ENCODE measurements at places on chromosomes 6 and 20.

DNA sequence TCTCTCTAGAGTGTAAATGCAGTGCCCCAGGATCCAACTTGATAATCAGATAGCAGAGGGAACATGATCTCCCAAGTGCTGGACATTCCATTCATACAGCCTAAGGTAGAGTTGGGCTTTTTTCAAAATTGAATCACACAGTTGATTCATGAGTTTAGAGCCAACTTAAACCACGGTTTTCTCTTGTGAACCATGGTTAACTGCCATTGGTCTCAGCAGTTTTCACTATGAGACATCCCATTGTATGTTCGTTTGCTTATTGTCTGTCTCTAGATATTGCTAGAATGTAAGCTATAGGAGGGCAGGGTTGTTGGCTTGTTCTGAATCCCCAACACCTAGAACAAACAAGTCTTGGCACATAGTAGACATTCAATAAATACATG lies 37.2 kb upstream of the TAF8 start:
- no peak for DNase-seq

DNA sequence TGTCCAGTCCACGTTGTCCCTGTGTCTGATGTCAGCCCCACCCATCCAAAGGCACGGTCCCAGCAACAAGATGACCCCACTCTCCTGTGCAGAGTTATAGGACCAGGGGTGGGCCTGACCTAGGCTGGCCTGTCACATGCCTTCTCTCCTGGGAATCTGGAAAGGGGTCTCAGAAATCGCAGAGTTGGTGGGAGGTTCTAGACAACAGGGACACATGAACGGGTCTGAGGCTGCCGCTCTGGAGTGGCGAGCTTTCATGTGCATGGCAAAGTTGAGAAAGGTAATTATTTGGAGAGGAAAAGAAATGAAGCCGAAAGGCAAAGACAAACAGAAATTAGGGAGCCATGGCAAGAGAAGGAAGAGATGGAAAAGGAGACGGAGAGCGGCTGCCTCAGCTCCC lies 29.5 kb downstream of the BFSP1 start:
- no peak for DNase-seq

GRCh38 chr20:60206259-60206658 lies 248.0 kb downstream of the CDH26 start:
- no peak for DNase-seq

GRCh38 chr20:2156666-2157624 lies 55.3 kb downstream of the STK35 start:
- no peak for DNase-seq

GRCh38 chr6:28371280-28371679 lies 21.5 kb downstream of the ZKSCAN3 start:
- no peak for DNase-seq

- DNase-seq, result no peak
Observed at GRCh38 chr6:333379-334002, 41.2 kb downstream of the DUSP22 start.

GRCh38 chr6:138182939-138183789 lies 21.4 kb downstream of the ARFGEF3 start:
- no peak for DNase-seq

GRCh38 chr6:159968295-159969203 lies at the start of gene IGF2R:
Gene IGF2R (plus strand): TSS chr6:159969082. CDS start chr6:159969247, 165 bp downstream.
- DNase-seq, result peak; percentile 91

- no peak for DNase-seq
Observed at GRCh38 chr6:139778688-139779087, 404.2 kb upstream of the CITED2 start.

DNA sequence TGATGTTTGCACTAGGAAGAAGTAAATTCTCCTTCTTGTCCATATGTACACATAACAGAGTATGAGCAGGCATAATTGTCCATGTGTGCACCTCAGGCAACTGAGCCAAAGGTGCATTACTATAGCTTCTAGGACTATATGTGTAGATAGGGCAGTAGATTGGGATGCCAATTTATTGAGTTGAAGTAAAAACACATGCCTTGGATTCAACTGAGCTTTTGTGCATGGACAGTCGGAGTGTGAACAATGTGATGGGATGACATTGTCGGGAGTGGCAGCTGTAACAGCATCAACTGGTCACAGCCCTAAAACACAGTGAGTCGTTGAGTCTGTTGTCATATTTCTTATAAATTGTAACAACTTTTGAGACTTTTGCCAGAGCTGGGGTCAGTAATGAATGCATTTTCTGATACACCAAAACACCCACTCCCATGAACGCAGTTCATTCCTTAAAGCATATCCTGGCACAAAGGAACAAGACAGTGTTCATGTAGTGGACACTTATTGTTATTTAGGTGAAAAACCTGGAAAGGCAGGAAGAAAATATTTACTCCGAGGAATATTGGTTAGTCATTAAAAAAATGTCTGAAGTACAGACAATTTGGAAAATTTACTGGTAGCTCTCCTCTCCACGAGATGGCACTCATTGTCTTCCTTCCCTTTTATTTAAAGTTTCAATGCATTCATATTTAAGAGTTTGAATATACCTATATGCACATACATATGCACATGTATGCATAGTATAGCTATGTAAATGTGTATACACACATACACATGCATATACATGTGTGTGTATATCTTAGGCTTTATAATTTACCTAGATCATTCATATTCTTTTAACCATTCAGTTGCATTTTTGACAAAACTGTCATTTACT lies 302.0 kb upstream of the STXBP5 start:
- no peak for DNase-seq

GRCh38 chr6:87756858-87757257 lies 54.8 kb upstream of the AKIRIN2 start:
- no peak for DNase-seq

DNA sequence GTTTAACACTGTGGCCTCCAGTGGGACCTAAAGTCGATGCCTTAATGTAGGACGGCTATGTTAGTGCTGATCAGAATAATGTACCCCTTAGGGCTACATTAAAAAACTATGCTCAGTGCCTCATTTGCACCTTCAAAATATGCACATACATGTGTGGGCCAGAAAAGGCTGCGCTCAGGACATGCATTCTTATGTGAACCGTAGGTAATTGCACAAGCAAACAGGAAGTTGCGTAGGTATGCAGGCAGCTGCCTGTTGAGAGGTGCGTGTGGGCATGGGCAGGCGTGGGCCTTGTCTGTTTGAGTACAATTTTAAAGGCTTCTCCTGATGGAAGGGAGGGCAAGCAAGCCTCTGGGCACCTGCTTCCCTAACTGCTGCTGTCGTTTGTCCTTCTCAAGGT lies 116.2 kb upstream of the JAG1 start:
- no peak for DNase-seq

DNA sequence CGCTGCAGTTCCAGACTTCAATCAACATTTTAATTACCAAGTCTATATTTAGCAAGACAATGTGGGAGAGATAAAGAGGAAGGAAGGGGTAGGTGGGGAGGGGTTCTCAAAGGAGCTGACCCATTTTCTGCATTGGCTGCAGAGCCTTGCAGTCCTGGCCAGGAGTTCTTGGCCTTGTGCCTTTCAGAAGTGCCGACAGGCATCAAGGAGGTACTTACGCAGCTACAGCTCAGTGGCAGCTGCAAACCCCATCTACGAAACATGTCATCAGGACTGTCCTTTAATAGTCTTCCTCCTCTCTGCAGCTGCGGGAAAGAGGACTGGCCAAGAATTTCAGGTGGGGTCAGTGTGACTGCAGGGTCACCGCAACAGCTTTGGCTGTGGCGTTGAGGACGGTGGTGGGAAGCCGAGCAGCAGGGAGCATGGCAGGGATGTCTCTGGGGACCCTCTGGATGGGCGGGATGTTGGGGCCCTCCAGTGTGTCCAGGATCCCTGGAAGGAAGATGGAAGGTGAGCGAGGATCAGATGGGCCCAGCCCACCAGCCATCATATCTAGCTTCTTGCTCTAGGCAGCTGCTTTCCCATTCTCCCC lies 1.8 kb upstream of the LRRC73 start:
- no peak for DNase-seq

GRCh38 chr6:131948692-131949619 lies 2.2 kb downstream of the CCN2 start:
- DNase-seq, result no peak

- no peak for DNase-seq
Observed at GRCh38 chr20:17419479-17420041, 111.6 kb downstream of the BFSP1 start.

DNA sequence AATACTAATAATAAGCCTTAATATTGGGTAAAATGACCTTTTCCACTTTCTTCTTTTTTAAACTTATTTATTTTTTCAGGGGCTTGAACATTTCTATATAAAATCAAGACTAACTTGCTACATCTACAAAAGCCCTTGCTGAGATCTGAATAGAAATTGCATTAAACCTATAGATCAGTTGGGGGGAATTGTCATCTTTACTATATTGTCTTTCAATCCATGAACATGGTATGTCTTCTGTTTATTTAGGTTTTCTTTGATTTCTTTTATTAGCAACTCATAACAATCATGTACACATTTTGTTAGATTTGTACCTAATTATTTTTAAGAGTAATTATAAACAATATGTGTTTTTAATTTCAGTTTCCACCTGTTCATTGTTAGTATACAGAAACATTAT lies 96.4 kb upstream of the SLC22A23 start:
- no peak for DNase-seq

- no peak for DNase-seq
Observed at GRCh38 chr6:160398674-160399271, 50.6 kb downstream of the SLC22A3 start.

- DNase-seq, result no peak
Observed at GRCh38 chr20:23928353-23928752, 48.8 kb upstream of the CST5 start.

DNA sequence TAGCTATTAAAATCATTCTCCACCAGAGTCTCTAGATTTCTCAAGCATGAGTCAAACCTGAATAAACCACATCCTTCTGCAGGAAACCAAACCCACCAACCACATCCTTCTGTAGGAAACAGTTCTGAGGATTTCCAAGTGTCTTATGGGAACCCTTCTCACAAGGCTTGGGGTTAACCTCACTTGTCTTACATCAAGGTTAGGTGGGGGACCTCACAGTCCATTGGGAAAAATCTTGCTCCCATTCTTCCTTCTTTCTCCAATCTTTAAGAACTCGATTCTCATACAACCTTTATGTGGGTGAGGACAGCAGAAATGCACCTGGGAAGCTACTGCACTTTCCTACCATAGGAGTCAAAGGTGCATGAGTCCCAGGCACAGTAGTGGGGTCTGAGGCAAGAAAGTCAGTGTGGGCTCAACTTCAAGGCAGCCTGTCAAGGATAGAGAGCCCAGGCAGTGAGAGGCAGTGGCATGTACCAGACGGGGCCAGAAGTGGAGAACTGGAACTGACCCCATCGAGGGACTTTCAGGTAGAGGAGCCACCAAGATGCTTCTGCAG lies 114.5 kb downstream of the SLC22A3 start:
- DNase-seq, result no peak

DNA sequence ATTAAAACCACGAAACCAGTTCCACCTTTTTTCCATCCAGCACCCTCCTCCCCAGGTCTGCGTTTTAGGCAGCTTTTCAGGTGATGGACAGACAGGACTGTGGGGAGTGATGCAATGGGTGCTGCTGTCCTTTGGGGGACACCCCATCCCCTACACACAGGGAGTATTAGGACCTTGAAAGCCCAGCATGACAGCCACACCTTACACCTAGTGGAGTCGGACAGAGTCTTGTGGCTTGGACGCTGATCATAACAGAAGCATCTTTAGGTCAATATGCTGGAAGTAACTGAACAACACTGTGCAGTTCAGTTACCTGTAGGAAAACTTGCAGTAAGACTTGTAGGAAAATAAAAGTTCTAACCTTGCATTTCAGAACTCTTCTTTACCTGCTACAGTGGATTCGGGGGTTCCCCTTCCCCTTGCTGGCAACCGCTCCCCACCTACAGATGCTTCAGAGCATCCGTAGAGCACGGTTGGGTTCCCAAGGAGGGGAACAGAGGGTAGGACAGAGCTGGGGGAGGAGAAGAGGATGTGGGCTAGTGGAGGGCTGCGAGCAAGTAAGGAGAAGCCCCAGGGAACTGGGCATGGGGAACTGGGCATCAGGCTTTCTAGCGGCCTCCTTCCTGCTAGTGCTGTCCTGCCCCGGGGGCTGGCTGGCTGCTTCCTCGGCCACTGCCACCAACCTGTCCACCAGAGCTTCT lies 31.7 kb downstream of the PLEKHG1 start:
- no peak for DNase-seq

DNA sequence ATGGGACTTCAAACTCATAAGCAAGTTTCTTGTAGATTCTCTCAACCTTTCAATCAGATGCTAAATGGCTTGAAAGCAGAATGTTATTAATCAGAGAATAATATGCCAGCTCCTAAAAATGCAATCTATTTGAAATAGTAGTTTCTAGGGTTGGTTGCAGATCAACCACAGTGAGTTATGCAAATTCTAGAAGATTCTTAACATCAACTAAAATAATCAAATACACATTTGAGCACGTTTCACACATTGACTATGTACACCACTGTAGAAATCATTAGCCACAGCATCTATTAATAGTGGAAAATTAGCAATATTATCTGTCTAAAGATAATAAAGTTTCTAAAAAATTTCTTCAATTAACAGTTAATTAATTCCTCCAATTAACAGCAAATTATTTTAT lies 141.9 kb upstream of the GJE1 start:
- DNase-seq, result no peak

DNA sequence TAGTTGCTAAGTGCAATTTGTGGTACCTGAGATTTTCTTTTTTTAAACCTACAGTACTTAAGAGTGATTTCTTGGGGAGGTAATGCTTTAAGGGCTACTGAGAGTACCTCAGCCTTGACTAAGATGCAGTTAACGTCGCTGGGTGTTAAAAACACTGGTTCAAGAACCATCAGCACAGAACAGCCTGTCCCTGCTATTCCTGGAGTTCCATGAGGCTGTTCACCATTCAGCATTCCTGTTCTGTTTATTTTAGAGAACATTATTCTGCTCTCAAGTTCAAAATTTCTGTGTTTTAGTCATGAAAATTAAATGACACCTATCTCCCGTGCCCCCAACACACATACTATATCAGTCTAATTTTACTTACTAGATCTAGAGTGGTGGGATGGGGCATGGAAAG lies 1.7 kb upstream of the PRELID3B start:
- no peak for DNase-seq

DNA sequence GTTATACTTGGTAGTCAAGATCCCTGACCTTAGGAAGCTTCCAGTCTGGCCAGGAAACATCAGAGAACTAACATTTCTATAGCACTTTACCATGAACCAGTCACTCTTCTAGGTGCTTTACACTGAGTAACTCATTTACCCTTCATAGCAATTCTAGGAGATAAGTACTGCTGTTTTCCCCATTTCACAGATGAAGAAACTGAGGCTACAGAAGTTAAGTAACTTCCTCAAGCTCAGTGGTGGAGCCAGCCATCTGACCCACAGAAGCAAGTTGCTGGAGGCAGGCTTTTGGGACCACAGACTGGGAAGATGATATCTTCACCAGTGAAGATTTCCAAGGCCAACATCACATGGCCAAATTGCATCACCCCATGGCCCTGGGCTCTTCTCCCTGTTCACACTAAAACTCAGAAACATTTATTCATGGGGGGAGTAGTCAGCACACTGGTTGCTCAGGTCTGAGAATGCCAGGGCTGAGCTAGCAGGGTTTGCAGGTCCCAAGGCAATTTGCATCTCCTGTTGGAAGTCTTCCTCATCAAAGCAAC lies 70.3 kb downstream of the UNC5CL start:
- no peak for DNase-seq

Measured in stimulated activated CD4-positive, alpha-beta T cell treated with anti-CD3 and anti-CD28 coated beads, Interleukin-15, amount 100 ng/mL, for 1 hour (primary cell).